HCT116 (cell line): ENCODE measurements at places on chromosomes 3 and 15. TPM values are rescaled to one million over a fixed set of nuclear protein-coding genes. Genes with fewer than 3 reads are reported as not detected.

DNA sequence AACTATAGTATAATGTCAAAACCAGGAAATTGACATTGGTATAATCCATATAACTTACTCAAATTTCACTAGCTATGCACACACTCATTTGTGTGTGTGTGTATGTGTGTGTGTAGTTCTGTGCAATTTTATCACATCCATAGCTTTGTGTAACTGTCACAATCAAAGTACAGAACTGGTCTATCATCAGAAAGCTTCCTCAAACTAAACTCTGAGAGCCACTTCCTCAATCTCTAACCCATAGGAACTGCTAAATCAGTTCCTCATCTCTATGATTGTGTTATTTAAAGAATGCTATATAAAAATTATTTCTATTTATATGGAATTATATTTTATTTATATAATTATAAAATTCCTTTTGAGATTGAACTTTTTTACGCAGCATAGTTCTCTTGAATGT, 18.1 kb downstream of the LNP1 start:
- no peak for DNase-seq

DNA sequence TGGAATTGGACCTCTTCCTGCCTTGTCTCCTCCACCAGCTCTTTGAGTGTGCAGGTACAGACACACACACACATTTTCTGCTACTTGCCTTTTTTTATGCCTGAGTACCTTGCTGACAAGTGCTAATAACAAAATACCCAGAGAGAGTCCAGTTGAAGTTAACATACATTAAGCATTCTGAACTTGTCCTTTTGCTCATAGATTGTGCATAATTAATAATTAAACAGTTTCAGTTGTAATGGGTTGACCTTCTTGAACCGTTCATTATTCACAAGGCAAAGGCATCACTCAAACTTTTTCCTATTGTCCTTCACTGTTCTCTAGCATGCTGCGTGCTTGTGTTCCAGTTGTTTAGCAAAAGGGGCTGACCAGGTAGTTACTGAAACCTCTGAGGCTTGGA, 59.6 kb upstream of the SKOR1 start:
- DNase-seq: no peak

DNA sequence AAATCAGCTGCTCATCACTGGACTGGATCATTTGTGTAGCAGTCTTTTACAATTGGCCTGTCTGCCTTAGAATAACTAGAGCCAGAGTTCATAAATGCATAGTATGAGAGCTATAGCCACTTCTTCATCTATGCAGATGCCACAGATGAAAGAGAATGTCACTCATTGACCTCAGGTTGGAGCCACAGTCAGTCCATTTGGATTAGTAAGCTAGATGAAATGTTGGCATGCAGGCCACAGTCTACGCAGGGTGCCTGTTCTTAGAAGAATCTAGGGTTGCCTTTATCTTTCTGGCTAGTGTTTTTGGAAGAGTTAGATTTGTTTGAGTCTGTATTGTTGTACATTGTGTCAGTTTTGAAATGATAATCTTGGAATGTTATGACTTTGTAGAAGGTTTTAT, 25.4 kb upstream of the EDEM1 start:
- DNase-seq: peak; percentile 55

DNA sequence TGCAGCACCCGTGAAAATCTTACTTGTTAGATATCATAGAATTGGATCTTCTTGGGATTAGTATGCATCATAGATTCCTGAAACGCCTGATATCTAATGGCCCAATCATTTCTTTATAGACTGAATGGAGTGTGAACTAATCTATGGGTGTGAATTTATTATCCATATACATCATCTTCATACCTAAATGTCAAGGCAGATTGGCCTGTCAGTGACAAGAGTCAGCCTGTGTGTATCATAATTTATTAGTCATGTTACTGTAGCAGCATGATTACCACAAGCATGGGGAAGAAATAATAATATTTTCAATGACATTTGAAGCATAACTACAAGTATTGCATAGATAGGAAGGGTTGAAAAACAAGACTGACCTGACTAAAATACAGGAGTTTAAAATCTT, 235.8 kb downstream of the RAP2B start:
- no peak for DNase-seq

GRCh38 chr3:119826711-119827608, 45.1 kb downstream of the NR1I2 start:
- DNase-seq: no peak

GRCh38 chr3:50450209-50450921, 53.1 kb downstream of the CACNA2D2 start:
- no peak for DNase-seq

GRCh38 chr3:57160076-57160764, 4.9 kb downstream of the IL17RD start:
- DNase-seq: no peak

- no peak for DNase-seq
Observed at GRCh38 chr3:77191014-77191413, 151.1 kb downstream of the ROBO2 start.

GRCh38 chr3:121529308-121529707, 16.5 kb downstream of the POLQ start:
- no peak for DNase-seq

- peak; percentile 95 for DNase-seq
Observed at GRCh38 chr3:150319900-150320299, 88.2 kb upstream of the TSC22D2 start.

DNA sequence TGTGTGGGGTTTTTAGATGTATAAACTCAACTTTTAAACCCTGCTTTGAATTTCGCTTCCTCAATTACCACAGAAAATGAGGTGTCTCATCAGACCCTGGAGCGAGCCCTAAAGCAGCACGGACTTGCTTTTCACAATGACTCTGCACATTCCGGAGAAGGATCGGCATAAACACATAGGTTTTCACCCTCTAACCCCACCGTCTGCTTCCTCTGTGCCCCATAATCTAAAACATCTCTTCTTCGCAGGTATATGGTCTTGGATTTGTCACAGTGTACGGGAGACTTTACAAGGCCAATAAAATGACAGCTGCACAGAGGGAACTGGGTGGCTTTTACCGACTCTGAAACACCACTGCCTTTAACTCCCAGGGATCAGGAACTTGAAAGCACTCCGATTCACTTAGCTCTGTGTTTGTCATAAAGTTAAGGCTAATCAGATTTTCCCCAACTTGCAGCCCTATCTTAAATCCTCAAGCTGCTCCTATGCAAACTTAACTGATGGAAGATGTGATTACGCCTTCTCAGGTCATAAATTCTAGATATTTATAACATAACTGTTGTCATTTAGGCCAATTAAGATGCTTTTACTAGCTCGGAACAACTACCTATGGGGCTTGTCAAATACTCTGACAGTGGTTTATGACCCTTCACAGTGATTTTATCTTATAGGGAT, 133.4 kb upstream of the WNT5A start:
- DNase-seq: no peak

DNA sequence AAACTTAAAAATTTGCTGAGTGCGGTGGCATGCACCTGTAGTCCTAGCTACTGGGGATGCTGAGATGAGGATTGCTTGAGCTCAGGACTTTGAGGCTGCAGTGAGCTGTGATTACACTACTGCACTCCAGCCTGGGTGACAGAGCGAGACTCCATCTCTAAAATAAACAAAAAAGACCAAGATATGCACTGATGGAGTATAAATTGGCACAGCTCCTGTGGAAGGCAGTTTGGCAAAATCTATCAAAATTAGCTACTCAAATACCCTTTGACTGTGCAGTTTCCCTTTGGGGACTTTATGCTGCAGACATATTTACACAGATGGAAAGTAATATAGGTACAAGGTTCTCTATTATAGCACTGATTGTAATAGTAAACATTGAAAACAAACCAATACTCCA, 18.1 kb upstream of the U2SURP start:
- DNase-seq: no peak

DNA sequence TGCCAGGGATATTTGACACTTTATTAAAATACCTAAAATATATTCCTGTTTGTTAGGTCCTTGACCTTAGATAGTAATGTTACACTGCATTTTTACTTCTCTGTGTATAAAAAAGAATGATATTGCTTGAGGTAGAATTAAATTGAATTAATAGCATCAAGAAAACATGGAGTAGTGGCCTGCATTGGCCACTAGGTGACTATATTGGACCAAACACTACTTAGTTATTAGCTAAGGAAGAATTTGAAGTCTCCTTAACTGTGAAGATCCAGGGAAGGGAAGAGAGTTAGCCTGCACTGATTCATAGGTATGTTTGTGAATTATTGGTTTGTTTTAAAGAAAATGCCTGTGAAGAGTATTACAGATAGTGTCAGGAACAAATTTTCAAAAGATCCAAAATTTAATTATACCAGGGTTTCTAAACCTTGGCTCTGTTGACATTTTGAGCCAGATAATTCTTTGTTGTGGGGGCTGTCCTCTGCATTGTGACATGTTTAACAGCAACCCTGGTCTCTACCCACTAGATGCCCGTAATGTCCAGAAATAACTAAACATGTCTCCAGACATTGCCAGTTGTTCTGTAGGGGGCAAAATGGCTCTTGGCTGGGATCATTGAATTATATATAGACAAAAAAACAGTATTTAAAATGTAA, 103.6 kb upstream of the THSD4 start:
- peak; percentile 28 for DNase-seq

GRCh38 chr3:71702131-71703024, 22.8 kb downstream of the EIF4E3 start:
- DNase-seq: no peak

GRCh38 chr3:191401775-191402357, 59.1 kb upstream of the PYDC2 start:
- DNase-seq: no peak

- DNase-seq: no peak
Observed at GRCh38 chr3:177385831-177386301, 188.6 kb upstream of the TBL1XR1 start.

Gene FES
- total RNA-seq: 5.3 TPM

Gene PPM1L
- total RNA-seq: 13.2 TPM

Gene PLEKHO2
- total RNA-seq: 8.0 TPM

Gene SLC12A1
- total RNA-seq: not detected

Gene CMTM8
- total RNA-seq: 19.4 TPM
